ENCODE measurements at places on chromosomes 5 and 9.

- no peak for DNase-seq
These were observed 5.8 kb upstream of the OR1L4 start for GRCh38 chr9:122718038-122718437.

GRCh38 chr5:107979291-107979690, 308.6 kb upstream of the EFNA5 start:
- DNase-seq = no peak

DNA sequence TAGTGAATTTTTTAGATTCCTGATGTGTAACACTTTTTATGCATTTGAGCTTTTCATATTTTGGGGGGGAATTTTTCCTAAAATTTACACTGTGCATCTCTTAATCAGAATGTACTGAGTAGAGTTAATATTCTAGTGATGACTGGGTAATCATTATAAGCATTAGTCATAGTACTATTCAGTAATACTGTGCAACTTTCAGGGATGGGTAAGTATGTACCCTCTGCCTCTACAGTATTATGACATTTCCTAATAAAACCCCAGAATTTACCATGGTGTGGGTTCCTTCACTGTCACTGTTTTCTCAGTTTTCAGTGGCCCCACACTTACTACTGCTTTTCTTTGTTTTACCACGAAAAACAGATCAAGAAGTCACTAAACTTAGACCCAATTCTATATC, 2.8 kb upstream of the CMYA5 start:
- no peak for DNase-seq

DNA sequence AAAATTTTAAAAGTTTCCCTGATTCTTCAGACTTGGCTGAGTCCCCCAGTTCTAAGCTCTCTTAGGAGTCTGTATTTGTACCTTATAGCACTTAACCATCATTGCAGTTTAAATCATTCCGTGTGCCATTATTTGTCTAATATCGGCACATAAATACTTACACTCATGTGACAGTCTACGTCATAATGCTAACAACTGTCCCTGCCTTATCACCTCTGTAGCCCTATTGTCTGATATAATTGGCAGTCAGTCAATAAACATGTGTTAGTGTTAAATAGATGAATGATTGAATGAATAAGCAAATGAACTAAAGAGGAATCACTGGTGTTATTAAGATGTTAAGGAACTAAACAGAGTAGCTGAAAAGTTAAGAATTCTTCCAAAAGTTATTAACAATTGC, 287.8 kb downstream of the EBF1 start:
- no peak for DNase-seq

GRCh38 chr5:170100066-170100943, 5.4 kb upstream of the FOXI1 start:
- peak; percentile 52 for DNase-seq

GRCh38 chr5:1202026-1202797, 817 bp downstream of the SLC6A19 start:
- DNase-seq = no peak

DNA sequence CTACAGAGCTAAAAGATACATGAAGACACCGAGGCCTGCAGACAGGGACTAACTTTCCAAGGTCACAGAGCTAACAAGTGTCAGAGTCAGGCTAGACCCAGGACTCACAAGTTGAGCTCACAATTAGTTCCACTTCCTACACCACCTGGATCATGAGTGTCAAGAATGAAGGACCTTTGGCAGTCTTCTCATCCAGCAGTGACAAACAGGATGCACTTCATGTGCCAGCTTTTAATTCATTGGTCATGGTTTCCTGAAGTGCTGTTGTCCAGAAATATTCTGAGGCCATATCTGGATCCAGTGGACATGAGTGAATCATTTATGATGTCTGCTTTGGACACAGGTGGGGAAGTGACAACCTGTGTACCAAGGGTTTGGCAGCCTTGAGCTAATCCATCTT, 77.4 kb downstream of the KCNIP1 start:
- no peak for DNase-seq

- no peak for DNase-seq
These were observed 81.9 kb upstream of the FREM1 start for GRCh38 chr9:14992081-14992480.

- DNase-seq = no peak
These were observed 166.3 kb downstream of the DOCK2 start for GRCh38 chr5:169803077-169803981.

GRCh38 chr5:156471893-156472292, 144.9 kb downstream of the SGCD start:
- no peak for DNase-seq

DNA sequence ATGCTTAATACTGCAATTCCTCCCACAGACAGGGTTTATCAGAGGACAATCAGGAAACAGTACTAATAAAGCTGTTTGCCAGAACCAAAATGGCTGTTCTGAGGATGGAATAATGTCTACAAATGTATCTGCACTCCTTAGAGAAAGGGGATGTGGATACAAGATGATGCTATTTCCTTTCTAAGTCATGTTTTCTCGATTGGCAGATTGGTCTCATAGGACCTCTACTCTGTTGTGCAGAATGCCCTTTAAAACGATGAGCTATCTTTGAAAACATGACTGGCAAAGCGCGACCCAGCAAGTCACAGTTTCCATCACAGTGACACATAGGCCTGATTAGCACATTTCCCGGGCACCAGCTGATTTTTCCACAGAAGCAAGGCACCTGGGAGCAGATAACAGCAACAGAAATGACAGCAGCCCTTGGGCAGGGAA, 54.0 kb downstream of the AOPEP start:
- no peak for DNase-seq

DNA sequence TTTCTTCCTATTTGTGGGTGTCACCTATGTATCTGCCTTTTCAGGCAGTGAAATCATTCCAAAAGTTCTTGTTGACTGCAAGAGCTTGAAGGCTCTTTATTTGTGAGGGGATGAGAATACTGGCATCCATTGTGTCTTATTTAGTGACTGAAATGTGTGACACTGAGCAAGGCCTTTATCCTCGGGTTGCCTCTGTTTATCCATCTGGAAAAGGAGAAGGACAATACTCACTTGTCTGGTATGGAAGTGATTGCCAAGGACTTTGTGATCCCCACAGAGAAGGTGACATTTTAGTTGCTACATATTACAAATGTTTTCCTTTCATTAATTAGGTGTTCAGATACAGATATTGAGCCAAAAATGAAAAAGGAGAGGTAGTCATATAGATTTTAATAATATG, 80.2 kb downstream of the ARRDC3 start:
- DNase-seq = no peak

DNA sequence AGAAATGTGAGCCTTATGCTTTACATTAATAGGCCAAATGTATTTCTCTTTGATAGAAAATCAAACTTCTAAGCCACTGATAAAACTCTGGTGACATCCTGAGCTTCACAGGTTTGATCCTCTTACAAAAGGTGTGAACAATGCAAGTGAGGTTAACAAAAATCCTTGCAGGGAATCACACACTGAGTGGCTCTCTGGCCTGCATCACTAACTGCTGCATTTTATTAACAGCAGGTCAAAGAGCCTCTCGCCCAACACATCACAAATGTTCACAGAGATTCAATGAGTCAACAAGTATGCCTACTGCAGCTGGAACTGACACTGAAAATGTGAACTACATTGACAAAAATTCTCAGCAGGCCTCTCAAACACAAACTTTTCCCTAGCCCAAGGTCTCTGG, 122.3 kb downstream of the SEMA5A start:
- DNase-seq = no peak

DNA sequence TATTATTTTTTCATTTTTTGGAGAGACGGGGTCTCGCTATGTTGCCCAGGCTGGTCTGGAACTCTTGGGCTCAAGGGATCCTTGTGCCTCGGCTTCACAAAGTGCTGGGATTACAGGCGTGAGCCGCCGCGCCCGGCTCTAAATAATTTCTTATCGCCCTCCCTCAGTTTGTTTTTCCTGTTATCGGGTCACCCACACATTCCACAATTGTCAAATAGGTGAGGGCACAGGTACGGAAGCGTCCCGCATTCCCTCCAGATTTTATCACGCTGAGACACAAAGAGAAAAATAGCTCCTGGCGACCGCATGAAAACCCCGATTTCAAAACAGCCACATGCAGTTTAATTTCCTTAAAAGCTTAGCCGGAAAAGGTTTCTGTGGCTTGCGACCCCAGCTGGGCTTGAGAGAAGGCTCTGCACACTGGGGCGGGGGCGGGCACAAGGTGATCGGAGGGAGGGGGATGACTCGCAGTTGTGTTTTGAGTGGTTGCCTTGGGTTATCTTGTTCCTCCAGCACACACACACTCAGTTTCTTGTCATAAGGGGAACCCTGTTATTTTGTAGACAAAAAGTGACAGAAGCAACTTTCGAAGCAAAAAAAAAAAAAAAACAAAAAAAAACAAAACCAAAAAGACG, 717 bp upstream of the IQGAP2 start:
- peak; percentile 64 for DNase-seq

- DNase-seq = no peak
These were observed 20.3 kb downstream of the EXOC3 start for GRCh38 chr5:463301-463700.

DNA sequence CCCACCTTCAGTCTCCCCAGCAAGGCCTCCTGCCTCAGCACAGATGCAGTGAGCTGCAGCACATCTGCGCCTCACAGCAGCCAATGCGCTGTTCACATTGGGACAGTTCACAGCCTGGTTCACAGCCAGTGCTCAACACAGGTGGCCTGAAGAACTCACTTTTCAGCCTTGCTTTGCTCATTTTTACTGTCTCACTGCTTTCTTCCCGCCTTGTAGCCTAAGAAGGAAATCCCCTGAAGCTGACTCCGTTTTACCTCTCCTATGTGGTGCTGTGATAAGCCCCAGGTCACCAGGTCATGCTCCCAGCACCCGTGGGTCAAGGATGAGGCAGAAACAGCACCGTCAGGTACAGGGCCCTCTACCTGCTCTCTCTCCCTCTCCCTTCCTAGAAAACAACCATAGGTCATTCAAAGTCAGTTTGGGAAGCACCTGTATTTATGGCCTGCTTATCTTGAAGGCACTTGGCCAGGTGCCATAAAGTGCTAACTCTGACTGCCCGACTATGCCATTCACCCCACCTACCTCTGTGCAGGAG, 1.1 kb downstream of the GCNT4 start:
- DNase-seq = no peak

DNA sequence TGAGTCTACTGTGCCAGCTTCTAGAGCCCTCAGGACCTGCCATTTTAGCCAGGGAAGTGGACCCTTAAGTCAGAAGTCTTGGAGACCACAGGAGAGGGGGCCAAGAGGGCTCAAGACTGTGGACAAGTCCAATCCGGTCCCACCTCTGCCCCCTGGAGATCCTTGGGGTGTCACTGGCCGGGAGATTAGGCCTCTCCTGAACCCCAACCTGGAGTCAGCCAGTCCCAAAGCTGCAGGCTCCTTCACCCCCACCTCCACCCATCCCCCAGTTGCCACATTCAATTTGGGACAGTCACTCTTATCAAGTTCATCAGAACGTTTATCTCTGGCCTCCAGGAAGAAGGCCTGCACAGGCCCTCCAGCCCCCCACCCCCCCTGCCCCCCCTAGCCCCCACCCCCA, 290 bp downstream of the SLC23A1 start:
- no peak for DNase-seq

DNA sequence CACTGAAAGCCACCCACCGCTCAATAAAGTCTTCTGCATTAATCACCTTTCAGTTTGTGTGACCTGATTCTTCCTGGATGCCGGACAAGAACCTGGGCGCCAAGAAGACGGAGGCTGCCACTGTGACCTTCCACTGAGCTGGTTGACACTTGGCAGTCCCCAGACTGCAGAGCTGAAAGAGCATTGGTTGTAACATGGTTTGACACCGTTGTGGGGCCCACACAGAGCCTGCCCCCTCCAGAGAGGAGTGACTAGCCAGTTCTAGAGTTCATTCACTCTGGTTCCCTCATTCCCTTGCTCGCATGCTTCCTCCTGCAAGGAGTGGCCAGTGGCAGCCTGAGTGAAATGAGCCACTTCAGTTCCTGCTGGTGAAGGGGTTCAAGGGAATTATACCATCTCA, 86.2 kb upstream of the ANXA1 start:
- DNase-seq = no peak

DNA sequence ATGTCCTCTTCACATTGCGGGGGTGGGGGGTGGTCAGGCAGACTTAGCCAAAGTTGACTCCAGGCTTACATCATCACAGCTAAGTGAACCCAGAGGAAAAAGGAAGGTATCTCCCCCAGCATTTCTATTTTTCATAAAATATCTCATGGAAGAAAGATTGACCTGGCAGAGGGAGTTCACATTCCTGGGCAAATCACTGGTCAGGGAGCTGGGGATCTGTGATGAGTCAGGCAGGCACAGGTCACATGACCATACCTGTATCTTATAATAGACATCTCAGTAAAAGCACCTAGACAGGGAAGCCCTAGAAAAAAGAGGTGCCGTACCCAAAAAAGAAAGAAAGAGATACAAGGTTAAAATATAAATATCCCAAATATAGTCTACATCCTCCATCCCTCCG, 57.3 kb upstream of the WWC1 start:
- DNase-seq = no peak

DNA sequence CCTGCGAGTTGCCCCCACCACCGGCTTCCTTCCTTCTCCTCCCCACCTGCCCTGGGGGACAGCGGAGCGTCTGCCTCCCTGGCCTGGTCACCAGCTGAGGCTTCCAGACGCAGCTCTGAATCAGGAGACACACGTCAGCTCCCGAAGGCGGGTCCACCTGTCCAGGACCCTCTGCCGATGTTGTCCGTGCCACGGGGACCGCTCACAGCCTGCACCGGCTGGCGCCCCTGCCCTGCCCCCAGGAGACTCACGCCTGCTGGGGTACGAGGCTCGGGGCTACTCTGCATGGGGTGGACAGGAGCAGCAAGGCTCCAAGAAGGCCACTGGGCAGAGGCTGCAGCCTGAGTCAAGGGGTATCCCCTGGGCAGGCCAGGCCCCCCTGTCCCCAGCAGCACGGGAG, 1.9 kb upstream of the CCDC187 start:
- no peak for DNase-seq

DNA sequence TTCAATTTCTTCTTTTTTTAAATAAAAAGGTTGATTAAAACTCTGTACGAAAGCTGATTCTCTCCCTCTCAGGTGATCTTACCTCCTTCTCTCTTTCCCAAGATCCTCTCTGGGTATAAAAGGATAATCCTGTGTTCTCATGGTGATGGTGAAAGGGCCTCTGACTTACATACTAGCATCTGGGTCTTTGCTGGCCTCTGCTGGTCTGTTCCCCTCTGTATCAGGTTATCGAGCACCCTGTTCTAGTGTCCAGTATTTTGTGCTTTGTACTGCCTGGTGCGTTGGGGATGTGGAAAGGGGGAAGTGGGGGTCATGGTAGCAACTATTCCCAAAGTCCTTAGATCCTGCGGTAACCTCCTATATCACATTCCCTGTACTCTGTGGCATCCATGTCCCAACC, 328.9 kb downstream of the NR2F1-AS1 start:
- DNase-seq = no peak

- DNase-seq = no peak
These were observed 505 bp downstream of the C5orf34 start for GRCh38 chr5:43514471-43514815.

DNA sequence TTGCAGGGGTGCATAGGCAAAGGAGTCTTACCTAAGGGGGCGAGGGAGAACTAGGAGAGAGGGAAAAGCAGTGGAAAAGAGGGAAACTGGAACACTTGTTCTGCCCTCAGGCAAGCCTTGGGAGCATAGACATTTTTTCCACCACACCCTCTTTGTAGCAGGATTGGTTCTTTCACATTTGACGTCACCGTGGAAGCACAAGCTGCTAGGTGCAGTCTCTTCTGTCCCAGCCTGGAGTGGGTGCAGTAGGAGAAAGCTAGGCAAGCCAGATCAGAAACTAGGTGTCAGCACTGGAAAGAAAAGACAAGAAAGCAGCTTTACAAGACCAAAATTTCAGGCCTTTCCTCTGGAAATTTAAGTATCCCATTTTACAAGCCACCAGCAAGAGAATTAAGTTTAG, 440.4 kb downstream of the EFNA5 start:
- DNase-seq = no peak

GRCh38 chr5:141298376-141298775, 5.5 kb downstream of the SLC25A2 start:
- no peak for DNase-seq
